ENCODE measurements at places on chromosomes 16 and 17. TPM values are rescaled to one million over a fixed set of nuclear protein-coding genes. Genes with fewer than 3 reads are reported as not detected.

Gene TMED6
- not detected for total RNA-seq

- peak; percentile 42 for DNase-seq
These were observed 30.3 kb upstream of the MYO15B start for GRCh38 chr17:75557075-75557851.

Gene GDE1
- total RNA-seq = 86.7 TPM

GRCh38 chr17:33967608-33968349 lies 287.3 kb upstream of the CCL2 start:
- no peak for DNase-seq

Gene SMTNL2
- 1.3 TPM for total RNA-seq

GRCh38 chr16:10609402-10609774 lies 29.0 kb upstream of the EMP2 start:
- no peak for DNase-seq

Gene PLA2G10
- total RNA-seq = 0.22 TPM

Gene SLC13A2
- total RNA-seq = not detected

Gene CACNA1G
- total RNA-seq = not detected

GRCh38 chr17:79870540-79870939 lies 31.3 kb upstream of the CBX4 start:
- no peak for DNase-seq

Gene OR1A1
- total RNA-seq = not detected

GRCh38 chr16:31215287-31216162 lies 1.4 kb downstream of the PYDC1 start:
- DNase-seq = no peak
